ENCODE measurements at places on chromosomes 2 and 18.

- no peak for DNase-seq
These were observed 145.8 kb downstream of the DCDC2C start for GRCh38 chr2:3849213-3849612.

DNA sequence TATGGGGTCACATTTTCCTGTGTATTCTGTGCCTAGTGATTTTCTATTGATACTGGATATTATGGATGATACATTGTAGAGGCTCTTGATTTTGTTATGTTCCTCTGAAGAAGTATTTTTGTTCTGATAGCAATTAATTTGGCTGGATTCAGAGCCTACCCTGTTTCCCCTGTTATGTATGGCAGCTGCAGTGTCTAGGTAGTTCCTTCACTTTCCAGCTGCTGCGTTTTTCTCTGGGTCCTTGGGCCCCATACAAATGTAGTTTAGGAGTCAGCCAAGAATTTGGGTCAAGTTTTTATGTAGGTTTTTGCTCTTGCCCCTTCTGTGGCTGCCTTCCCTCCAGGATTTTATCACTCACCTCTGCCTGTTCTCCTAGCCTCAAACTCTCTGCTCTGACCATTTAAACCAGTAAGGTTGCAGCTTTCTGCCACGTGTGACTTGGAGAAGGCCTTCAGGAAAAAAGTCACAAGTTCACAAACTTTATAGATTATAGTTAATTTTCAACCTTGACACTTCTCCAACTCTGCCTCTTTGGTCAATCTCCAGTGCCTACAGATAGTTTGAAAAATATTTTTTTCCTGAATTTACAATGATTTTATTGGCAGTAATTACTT is 47.0 kb downstream of the APLF start:
- DNase-seq: no peak

DNA sequence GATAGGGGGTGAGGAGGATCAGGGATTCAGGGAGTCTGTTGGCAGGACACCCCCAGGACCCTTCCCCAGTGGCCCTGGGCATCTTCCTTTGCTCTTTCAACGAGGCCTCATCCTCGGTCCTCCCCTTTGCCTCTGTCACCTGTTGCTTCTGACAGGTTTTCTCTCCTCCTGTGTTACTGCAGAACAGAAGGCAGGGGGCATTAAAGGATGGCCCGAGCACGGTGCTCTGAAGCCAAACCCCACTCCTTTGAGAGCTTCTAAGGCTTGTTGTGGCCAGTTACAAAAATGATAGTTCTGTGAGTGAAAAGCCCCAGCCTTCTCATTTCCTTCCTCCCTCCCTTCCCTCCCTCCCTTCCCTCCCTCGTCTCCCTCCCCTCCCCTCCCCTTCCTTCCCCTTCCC is 82.5 kb downstream of the THNSL2 start:
- DNase-seq: no peak

DNA sequence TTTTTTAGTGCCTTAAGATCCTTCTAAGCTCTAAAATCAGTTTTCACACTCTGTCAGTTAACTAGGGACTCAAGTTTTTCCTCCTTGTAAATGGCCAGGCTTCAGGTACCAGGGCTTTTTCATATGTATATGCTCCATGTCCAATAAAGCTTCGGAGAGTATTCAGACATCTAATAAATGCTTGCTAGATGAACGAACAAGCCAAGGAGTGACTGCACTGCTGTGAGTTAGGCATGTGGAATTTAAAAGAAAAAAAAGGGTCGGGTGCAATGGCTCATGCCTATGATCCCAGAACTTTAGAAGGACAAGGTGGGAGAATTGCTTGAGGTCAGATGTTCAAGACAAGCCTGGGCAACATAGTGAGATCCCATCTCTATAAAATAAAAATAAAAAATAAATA is 81.9 kb downstream of the CDH2 start:
- peak; percentile 34 for DNase-seq

DNA sequence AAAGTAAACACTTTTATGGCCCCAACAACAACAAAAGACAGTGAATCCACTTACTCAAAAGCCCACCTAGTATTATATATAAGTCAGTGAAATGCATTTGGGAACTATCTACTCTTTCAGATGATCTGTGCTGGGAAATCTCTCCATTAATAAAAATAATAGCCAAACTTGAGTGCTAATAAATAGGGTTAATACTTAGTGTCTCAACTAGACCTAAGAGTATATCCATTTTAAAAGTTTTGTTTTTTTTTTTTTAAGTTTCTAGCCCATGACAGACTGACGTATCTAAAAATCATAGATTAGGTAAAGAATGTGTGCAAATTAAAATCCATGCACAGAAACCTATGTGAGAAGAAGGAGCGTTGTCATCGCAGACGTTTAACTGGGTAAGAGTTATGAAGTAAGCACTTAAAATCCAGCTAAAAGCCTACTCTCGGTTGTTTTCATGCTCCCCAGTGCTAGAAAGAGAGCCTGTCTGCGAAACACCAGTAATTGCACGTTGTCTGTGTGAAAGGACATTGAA is 83.4 kb upstream of the PELI1 start:
- no peak for DNase-seq

Data from fibroblast of the aortic adventitia (primary cell).